ENCODE measurements at places on chromosomes 12 and 14.
A peak's percentile ranks its signal among the peaks of the same experiment; 100 is the strongest.

DNA sequence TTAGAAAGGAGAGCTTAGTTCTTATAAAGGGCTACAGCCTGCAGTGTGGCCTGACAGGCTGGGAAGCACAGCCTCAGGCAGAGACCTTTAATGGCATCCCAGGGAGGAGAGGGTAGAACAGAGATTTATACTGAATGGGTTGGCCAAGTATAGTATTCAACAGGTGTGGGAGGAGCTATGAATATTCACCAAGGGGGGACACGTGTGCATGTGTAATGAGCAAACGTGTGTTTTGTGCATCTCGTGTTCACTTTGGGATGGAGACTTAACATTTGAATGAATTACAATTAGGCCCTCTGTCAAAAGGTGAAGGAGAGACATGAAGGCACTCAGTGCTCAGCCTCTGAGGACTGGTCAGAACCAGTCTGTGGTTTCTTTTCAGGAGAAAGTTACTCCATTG lies 5.2 kb downstream of the TDP1 start:
- no peak for DNase-seq

DNA sequence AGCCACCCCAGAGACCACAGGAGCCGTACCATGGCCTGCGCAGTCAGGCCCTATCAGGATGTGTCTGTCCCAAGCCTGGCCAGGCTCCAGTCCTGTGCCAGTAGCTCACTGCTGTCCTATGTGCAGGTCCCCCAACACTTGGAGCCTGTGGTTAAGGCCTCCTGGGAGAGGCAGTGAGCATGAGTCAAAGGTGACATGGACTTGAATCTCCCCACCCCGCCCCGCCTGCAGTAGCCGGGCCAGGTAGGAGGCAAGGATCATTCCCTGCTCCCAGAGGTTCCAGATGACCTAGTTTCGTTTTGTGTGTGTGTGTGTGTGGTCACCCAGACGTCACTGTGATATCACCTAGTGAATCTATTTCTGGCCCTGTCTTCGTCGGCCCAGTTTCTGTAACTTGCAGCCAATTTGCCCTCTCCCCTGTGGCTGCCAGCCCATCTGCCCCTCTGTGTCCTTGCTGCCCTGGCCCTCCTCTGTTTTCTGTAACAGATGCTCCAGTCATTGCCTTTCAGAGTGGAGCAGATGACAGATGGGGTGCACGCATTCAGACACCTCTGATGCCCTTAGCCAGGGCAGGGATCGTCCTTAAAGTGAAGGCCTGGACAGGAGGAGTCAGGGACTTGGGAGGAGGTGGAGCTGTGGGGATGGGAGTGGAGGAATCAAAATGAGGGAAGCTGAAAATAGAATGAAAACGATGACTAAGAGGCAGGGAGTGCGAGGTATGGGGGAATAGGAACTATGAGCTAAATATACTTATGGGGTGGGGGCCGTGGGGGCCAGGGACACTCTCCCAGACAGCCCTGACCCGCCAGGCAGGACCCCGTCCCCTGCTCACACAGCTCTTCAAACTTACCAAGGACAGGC lies 37.4 kb downstream of the SLC6A12 start:
- DNase-seq = no peak

GRCh38 chr12:123971449-123971769 lies 1.2 kb downstream of the CCDC92 start:
- DNase-seq = no peak

DNA sequence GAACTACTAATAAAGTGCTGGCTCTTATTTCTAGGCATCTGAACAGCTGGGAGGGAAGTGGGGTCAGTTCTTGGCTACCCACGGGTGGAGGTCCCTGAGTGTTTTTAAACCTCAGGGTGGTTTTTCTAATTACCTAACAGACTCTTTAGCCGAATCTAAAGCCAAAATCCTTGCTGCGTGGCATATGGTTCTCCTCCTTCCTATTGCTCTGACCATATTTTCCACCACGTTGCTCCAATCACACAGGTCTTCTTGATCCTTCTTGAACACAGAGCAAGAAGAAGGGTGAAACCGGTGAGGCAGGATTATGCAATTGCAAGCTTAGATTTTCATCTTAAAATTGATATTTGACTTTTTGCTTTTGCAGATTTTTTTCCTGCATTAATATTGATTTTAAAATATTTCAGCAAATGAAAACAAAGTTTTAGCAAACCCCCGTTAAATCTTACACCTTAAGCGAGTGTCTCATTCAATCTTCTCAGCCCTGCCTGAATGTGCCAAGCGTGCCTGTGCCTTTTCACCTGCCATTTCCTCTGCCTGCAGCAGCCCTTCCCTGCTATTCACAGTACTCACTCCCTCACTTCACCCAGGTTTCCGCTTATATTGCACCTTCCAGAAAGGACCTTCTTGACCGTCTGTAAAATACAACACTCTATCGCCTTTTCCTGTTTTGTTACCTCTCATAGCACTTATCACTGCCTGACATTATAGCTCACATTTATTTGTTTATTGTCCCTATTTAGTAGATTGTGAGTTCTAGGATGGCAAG lies 506.0 kb downstream of the DIO2 start:
- DNase-seq = no peak

DNA sequence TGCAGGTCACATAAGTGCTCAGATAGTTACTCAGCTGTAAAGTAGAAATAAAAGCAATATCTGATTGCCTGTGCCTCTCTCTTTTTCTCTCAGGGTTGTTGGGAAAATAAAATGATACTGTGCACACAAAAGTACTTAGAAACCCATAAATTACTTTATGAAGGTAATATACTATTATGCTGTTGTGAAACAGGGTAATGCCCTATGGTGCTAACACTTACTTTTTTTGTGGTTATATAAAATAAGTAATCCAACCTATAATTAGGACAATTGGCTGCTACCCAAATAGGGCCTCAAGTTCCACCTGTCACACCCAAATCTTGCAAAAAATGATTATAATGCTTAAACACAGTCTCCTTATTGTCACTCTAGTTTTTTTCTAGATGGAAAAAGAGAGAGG lies 50.6 kb downstream of the DAAM1 start:
- no peak for DNase-seq

- no peak for DNase-seq
These were observed 18.1 kb downstream of the ASPG start for GRCh38 chr14:104103446-104104075.

DNA sequence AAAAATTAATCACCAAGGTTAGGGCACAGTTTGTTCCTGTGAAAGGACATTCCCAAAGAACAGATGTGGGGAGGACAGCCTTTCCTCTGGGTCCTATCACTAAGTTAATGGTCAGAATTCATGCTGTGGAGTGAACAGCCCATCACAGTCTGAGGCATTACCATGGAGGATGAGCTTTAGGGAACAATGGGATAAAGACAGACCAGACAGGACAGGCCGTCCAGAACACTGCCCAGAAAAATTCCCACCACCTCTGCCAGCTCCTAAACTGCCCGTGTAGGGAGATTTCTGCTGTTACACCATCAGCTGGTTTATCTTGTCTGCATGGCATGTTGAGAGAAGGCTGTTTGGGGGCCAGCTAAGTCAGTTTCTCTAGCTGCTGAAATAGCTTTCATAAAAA lies 49.6 kb upstream of the IFNG-AS1 start:
- DNase-seq = no peak

DNA sequence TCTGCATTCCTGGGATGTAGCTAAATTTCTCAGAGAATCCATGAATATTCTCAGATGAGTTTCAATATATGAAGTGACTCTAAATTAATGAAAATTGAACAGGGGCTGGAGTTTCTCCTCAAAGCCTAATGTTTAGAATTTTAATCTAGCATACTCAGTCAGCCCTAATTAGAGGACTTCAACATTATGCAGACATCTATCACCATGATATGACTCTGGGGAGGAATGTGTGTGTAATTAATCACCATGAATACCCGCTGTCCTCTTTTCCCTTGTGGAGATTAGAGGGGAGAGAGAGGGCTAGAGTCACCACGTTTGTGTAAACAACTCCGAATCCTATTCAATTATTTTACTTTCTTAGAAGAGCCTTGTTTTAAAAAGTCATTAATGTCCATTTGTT lies 698.6 kb upstream of the MDGA2 start:
- DNase-seq = no peak

- DNase-seq = no peak
These were observed 16.0 kb upstream of the ASPG start for GRCh38 chr14:104069541-104069940.

GRCh38 chr12:117236456-117237001 lies 46.3 kb upstream of the FBXO21 start:
- DNase-seq = peak; percentile 43

DNA sequence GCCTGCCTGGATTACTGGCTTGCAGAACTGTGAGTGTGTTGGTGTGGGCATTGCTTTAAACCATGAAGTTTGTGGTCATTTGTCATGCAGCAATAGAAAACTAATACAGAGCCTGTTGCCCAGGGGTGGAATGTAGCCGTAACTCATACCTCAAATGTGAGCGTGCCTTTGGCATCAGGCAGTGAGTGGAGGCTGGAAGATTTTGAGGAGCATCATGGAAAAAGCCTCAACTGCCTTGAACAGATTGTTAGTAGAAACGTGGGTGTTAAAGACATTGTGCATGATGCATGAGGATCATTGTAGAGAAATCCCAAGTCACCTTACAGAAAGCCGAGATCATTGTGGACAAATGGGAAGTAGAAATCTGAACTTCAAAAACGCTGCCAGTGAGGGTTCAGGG lies 580.5 kb downstream of the AACS start:
- DNase-seq = no peak

GRCh38 chr12:124543052-124543589 lies 24.3 kb downstream of the NCOR2 start:
- DNase-seq = peak; percentile 58

GRCh38 chr12:32983968-32984367 lies 87.4 kb upstream of the PKP2 start:
- no peak for DNase-seq

DNA sequence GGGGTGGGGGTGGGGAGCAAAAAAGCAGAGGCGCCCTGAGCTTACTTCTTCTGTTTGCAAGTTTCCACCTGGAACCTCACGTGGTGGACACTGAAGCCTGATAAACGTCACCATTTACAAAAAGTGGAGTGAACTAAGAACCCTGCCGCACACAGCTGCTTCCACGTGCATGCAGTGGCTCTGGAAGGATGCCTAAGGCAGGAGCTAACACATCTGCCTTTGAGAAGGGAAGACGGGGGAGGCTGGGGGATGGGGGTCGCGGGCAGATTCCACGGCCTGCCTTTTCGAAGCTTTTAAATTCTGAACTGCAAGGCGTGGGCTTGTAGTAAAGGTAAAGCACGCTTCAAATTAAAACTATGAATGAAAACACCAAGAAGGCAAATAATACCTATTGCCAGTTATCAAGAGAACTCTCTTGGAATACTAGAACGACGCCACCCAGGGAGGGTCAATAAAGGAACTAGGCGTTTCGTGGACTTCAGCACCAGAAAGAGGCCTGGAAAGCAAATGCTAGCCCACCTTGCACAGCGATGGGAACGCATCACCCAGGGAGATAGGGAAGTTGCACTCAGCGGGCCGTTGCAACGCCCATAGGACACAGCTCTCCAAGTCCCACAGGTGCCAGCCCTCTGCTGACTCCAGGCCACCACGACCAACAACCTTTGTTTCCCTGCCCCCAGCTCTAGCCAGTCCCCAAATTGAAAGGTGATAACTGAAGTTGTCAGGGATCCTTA lies 61.8 kb downstream of the TESC start:
- DNase-seq = no peak

DNA sequence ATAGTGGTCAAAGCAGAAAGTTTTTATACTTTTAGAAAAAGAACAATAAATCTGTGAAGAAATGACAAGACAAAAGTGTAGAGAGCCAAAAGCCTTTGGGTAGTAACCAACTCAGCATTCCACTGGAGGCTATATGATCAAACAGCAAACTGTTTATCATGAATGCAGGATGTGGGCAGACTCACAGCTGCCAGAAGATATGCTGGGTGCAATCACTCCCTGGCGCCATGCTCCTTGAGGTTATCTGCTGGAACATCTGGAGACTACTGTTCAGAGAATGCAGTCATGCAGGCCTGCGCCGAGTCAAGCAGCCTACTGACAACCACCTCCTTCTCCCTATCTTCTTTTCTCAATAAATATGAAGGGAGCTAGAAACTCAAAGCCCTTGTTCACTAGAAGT lies 49.0 kb upstream of the SLC8A3 start:
- DNase-seq = no peak

DNA sequence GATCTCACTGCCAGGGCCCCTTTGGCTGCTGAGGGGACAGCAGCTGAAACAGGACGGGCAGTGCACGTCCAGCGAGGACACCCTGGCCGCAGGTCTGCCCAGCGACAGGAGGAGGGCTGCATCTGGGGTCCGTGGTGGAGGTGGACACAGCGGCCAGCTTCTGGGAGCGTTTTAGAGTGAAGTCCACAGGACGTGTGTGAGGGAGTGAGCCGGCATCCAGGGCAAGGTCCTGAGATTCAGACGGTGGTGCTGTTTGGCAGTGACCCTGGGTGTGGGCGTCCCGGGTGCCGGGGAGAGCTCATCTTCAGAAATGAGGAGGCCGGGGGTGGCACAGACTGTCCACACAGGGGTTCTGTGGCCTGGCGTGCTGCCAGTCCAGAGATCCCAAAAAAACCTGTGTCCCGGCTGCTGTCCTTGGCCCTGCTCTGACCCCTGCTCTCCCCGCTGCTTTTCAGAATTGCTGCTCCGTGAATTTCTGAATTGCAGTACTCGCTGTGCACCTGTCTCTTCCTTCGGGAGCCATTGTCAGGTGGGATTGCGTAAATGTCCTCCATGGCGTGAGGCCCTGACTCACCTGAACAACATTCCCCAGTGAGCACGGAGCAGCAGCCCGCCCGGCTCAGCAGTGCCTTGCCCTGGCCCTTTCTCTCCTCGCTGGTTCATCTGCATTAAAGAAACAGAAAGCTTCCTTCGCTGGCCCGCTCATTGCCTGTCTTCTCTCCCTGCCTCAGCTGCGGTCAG lies 183.5 kb upstream of the C14orf180 start:
- no peak for DNase-seq

DNA sequence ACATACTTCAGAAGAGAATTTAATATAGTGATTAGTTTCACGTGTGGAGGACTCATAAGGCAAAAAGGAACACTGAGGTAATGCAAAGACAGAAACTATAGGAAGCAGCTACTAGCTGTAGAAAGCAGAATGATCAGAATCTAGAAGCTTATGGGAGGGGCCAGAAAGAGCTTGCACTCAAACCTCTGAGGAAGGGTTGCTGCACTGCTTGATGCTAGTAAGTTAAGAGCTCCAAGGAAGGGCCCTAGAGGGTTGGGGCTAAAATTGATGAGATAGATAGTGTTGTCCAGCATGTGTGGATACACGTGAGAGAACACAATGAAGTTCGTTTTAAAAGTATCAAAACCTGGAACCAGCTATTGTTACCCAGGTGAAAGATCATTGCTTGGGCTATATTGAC lies 311.1 kb downstream of the SLC6A15 start:
- DNase-seq = no peak

DNA sequence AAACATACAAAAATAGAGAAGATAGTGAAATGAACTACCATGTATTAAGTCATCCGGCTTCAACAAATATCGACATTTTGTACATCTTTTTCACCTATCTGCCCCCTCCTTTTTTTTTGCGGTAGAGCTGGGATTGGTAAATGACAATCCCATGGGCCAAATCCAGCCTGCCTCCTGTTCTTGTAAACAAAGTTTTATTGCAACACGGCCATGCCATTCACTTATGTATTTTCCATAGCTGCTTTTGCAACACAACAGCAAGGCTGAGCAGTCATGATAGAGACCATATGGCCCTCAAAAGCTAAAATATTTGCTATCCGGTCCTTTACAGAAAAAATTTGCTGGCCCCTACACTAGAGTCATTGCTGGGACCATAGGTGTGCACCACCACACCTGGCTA lies 58.1 kb upstream of the PLEKHG3 start:
- DNase-seq = no peak

Measured in GM12892 (cell line).